ENCODE measurements at places on chromosomes 1 and 21. TPM values are rescaled to one million over a fixed set of nuclear protein-coding genes. Genes with fewer than 3 reads are reported as not detected.

Gene DNASE2B
- total RNA-seq: not detected

- peak; percentile 40 for DNase-seq
Measured at GRCh38 chr1:166910396-166910994, 34.4 kb upstream of the TADA1 start.

GRCh38 chr1:25658791-25659431 is 42.3 kb downstream of the MAN1C1 start:
- DNase-seq: peak; percentile 77

DNA sequence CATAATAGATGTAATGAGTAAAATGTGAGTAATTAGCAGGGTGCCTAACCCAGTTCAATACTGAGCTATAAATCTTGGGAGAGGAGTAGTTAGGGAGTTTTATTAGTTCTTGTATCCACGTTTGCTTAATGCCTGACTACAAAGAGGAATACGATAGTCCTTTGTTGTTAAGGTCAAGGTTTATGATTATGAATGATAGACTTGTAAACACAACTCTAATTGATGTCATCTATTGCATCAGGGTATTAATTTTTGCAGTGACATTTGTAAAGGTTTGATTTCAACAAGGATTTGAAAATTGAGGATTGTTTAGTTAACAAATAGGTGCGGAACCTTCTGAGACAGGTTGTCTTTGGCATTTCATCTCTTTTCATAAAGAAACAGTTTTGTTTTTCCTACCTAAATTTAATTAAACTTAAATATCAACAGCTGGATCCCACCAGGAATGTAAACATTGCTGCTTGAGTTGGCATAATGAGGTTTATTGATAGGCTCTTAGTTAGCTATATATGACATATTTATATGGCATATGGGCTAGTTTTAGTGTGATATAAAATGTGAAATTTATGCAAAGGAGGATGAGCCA is 9.7 kb downstream of the SOAT1 start:
- DNase-seq: no peak

- no peak for DNase-seq
Measured at GRCh38 chr1:111814305-111814628, 58.6 kb downstream of the DDX20 start.

DNA sequence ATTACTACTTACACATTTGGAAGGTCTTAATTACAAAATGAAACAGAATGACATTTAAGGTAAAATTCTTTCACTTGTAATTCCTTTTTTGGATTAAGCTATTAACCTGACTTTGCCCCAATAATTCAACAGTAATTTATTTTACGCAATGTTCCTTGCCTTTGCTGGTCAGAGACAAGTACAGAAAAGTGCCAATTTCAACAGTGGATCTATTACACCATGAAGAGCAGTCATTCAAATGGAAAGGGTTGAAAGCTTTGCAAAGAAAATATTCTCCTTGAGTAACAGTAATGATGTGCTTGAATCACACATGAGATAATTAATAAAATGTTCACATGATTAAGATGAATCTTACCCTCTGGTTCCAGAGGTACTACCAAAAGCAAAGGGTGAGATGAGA is 84.7 kb downstream of the APP start:
- DNase-seq: no peak

Gene SPRR2A
- not detected for total RNA-seq

DNA sequence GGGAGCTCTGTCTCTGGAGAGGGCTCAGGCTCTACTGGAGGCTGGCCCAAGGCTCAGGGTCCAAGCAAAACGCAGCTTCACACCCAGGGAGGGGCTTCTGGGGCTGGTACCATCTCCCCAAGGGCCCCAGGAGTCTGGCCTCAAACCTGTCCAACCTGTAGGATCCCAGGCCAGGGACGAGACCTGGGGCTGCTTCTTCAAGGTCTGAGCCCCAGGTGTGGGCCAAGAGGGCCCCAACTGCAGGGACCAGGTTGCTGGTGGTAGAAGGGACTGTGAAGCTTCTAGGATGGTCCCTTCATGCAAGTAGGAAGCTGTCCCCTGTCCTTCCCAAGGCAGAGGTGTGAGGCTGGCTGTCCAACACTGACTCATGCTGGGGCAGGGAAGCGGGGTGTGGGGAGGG is 7.8 kb upstream of the MMEL1 start:
- no peak for DNase-seq

- no peak for DNase-seq
Measured at GRCh38 chr1:217389895-217390294, 241.0 kb downstream of the GPATCH2 start.

DNA sequence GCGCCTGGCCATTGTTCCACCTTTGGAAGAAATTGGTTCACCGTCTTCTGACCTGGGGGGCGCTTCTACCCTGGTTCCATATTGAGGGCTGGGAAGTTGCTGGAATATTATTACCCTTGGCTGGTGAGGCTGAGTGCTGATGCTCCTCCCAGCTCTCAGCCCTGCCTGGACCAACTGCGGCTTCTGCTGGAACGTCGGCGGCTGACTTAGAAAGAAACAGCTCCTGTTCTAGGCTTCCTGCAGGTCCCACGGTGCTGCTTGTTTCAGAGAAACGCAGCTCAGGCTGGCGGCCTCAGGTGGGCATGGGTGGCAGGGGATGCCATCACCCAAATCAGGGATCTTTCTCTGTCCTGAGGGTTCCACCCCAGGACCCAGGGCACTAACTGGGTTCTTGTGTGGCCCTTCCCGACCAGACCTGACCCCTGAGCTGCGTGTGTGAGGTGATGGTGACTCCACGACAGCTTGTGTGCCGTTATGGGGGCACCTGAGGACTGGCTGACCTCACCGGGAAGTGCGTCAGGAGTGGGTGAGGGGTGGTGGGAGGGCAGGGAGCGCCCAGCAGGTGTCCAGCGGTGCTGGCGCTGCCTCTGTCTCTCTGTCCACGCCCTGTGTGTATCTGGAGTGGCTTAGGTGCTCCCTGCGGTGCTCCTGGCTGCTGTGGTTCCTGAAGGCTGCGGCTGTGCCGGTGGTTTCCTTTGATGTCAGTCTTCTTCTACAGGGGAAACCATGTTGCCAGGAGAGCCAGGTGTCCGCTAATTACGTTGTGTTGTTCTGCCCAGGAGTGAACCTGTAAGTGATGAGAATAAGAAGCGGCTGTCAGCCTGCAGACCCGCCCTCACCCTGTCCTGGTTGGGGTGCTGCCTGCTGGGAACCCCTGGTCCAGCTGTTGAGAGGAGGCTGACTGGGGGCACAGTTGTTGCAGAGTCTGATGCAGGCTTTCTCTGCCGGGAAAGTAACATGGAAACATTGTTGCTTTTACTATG is 8.9 kb downstream of the SKI start:
- no peak for DNase-seq

DNA sequence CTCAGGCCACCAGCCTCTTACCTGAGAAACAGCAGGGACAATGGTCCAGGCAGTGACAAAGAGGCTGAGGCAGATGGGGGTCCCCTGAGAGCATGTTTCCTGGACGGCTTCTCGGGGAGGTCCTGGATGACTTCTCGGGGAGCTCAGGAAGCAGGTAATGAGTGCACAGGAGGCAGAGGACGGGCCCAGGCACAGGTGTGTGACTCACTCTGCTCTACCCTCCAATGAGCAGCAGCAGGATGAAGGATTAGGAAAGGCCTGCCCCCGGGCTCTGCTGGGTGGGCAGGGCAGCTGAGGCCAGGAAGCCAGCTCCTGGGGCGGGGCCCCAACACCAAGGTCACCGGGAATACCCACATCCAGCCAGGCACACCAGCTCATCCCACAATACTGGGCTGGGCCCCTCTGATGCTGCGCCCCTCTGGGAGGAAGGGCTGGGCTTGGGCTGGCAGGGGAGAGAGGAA is 17.2 kb upstream of the PTAFR start:
- no peak for DNase-seq

- peak; percentile 100 for DNase-seq
Measured at GRCh38 chr1:235504494-235505222, 406 bp upstream of the B3GALNT2 start.

DNA sequence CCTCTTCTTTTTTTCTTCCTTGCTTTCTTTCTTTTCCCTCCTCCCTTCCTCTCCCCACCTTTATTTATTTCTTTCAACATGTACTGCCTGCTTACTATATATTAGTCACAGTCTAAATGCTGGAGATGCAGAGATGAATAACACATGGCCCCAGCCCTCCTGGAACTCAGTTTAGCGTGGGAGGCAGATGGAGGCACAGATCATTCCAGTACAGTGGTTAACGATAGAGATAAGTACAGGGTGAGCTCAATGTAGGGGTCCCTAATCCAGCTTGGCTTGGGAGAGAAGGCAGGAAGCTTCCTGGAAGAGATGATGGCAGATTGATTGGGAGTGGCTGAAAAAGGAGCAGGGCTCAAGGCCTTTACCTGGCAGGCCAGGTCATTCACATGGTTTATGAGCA is 55.6 kb upstream of the PPP2R5A start:
- no peak for DNase-seq

Gene TMEM269
- not detected for total RNA-seq

Gene IL12RB2
- total RNA-seq: 0.33 TPM

GRCh38 chr1:247077213-247077612 is 1.4 kb downstream of the ZNF670 start:
- DNase-seq: no peak

Gene RBM11
- total RNA-seq: 0.30 TPM

Gene SLAMF6
- 0.22 TPM for total RNA-seq
